NCI-H1092 (cell line): ENCODE measurements at places on chromosomes 5 and 9.

DNA sequence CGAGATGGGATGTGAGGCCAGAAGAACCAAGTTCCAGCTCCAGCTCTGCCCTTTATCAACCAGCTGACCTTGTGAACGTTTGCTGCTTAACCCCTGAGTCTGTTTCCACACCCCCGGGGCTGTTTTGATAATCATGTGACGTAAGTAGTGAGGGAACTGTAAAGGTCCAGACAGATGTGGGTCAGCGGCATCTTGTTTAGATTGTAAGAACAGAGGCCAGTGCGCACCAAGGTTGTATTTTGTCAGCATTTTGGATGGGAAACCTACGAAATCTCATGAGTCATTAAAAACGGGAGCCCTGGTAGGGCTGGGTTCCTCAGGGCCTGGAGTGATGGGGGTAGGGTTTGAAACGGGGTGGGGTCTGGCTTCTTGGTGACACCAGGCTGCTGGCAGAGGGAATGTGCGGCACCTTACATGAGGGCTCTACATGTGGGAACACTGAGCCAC is 13.8 kb upstream of the COL15A1 start:
- DNase-seq, result no peak

GRCh38 chr5:121660142-121660541 is 191.5 kb upstream of the FTMT start:
- DNase-seq, result no peak

- no peak for DNase-seq
These were observed 85.8 kb downstream of the LHFPL2 start for GRCh38 chr5:78562714-78563330.

GRCh38 chr5:134131165-134131564 is 16.7 kb downstream of the TCF7 start:
- DNase-seq, result no peak

- no peak for DNase-seq
These were observed 44.5 kb upstream of the CDH6 start for GRCh38 chr5:31148959-31149475.

DNA sequence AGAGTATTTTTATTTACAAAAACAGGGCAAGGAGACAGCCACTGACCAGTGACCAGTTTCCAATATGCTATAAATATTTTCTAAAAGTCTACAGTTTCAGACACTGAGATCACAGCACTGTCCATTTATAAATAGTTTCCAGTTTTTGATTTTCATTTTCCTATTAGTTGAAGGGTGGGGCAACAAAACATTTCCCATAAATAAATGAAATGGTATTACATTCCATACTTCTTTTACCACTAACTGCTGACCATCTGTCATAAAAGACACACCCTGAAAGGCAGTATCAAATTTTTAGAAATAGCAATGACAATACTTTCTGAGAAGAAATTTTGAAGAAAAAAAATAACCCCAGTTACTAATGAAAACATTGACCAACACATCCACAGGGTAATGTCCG is 126.7 kb downstream of the ARSB start:
- DNase-seq, result no peak
